DMS79 (cell line): ENCODE measurements at places on chromosomes 1 and 21.

GRCh38 chr1:55893155-55893554 is 678.0 kb upstream of the USP24 start:
- DNase-seq: no peak

DNA sequence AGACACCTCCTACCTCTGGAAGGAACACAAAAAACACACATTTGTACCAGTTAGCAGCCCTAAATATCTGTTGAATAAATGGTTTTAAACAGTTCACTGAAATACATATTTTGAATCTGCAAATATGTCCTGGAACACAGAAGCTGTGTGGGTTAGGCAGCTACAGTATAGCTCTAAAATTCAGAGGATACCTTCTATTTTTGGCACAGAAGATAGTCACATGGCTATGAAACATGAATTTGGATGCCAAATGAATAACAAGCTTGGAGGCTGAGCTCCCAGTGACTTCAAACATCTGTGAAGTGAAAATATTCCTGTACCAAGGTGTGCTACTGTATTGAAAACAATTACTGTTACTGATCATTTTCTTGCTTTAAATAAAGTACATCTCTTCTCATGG is 391.5 kb upstream of the ADGRL2 start:
- no peak for DNase-seq

GRCh38 chr1:42753070-42753469 is 13.0 kb upstream of the CLDN19 start:
- no peak for DNase-seq

GRCh38 chr1:204274446-204274845 is 60.7 kb upstream of the GOLT1A start:
- no peak for DNase-seq

DNA sequence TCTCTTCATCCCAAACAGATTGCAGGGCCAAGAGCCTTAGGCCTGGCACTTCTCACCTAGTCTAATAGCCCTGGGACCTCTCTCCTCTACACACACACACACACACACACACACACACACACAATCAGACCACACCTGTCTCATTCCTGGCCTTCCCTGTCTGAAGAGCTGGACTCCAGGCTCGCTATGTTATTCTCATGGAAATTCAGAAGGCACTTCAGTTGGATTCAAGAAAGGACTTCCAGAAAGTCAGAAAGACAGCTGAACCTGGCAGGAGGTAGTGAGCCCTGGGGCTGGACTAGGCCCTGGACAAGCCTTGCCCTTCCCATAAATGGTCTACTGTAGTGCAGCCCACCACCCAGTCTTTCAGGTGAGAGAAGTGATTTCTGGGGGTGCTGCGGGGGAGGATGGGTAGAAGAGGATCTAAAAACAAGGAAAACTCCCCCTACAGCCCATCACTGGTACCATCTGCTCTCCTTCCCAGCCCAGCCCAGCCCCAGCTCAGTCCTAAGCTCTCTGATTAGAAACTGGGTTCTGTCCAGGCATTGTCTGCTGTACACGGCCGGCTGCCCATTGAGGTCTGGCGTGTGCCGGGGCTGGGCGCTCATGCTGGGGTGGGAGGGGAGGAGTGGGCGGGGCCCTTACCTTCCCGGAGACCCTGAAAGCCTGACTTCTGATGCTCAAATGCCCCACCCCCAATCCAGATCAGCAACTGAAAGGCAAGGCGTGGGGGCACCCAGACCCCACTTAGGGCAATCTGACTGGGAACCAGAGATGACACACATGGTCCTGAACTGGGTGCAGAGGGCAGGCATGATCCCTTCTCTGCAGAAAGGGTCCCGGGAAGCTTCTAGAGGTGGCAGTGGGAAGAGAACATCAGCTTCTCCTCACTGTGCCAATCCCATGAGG is 2.5 kb downstream of the KIF21B start:
- peak; percentile 26 for DNase-seq

GRCh38 chr1:210070531-210070930 is 132.5 kb downstream of the SYT14 start:
- no peak for DNase-seq

DNA sequence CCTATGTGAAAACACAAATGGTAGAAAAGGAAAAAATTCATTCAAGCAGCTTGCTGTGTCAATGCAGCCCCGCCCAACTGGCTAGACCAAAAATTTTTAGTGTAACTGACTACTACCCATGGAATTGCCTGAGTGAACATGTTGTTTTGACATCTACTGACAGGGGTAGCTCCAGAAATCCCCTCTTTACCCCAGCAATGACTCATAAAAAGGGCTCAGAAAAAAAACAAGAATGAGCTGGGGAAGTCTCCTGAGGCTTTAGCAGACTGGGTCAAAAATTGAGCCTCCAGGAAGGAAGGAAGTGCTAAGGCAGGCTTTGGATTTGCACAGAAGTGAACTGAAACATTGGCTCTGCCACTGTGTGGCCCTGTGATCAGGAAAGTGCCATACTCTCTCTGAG is 24.4 kb upstream of the FGGY start:
- DNase-seq: no peak

DNA sequence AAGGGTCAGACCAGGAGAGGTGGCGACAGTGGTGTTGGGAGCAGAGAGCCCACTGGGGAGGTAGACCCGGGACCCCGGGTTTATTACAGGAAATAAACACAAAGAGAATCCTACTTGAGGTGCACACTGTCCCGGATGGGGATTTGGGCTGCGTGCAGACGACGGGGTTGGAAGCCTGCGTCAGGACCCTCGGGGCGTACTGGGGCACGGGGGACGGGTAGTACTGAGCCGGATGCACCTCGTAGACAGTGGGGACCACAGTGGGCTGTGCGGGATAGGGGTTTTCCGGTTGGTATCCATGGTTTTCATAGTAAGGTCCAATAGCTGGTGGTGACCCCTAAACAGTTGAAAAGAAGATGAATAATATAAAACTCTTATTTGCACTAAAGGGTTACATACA is 13.7 kb downstream of the TMPRSS2 start:
- no peak for DNase-seq

GRCh38 chr1:214566158-214567104 is 15.0 kb upstream of the PTPN14 start:
- DNase-seq: no peak

GRCh38 chr21:34020005-34020847 is 53.2 kb upstream of the MRPS6 start:
- DNase-seq: no peak

- DNase-seq: peak; percentile 6
Observed at GRCh38 chr1:187051618-187052232, 223.0 kb downstream of the PLA2G4A start.

DNA sequence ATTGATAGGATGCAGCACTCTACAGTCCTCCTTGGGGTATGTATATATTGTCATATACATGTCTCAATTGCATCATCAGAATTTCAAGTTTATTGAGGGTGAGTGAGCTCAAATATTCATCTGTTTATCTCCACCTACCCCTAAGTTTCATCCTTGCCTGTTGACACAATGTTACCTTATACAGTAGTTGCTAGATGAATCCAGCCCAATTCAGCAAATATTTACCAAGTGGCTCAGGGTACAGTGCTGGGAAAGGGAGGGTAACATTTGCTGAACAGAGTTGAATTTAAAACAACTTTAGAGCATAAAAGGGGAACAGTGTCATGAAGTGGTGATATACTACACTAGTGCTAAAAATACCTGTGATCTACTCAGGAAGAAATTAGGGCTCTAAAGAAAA is 14.4 kb downstream of the ELAVL4 start:
- DNase-seq: no peak

DNA sequence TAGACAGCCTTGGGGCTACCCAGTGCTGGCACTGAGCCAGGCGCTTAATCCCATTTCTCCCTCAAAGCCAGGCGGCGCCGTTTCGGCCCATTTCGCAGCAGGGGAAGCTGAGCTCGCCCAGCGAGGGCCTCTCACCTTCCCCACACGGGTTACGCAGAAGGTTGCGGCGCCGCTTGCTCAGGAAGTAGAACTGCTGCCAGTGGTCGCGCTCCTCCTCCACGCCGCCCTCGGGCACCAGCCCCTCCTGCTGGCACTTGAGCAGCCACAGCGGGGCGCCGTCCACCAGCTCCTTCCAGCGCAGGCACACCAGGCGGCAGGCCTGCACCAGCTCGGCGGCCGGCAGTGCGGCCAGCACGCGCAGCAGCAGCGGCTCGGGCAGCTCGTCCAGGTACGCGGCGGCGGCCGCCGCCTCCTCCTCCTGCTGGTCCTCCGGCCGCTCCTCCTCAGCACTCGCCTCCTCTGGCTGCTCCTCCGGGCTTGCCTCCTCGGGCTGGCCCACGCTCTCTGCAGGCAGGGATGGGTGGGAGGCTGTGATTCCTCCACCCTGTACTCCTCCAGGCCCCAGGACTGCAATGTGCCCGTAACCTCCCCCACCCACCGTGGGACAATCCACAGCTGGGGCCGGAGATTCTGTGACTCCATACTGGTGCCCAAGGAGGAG is 3.8 kb downstream of the FBXO2 start:
- peak; percentile 13 for DNase-seq

DNA sequence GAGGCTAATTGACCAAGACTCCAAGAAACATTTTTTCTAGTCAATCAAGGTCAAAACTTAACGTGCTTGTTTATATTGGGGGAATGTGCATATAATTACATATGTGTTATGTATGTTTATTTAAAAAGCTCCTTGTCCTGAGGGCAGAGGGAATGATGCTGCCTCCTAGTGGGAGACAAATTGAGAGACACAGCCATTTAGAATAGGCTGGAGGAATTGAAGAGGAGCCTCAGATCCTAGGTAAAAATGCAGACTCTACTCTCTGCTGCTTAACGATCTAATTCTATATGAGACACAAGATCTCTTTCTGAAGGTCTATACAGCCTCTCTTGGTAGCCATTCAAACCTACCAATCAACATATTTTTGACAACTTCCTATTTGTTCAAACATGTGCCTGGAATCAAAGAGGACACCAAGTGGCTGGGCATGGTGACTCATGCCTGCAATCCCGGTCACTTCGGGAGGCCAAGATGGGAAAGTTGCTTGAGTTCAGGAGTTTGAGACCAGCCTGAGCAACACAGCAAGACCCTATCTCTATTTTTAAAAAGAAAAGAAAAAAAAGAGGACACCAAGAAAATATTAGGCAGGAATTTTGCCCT is 136.6 kb upstream of the ZNF648 start:
- DNase-seq: no peak

- DNase-seq: no peak
Observed at GRCh38 chr1:96633695-96634094, 87.9 kb upstream of the PTBP2 start.
